CD8-positive, alpha-beta T cell (primary cell): ENCODE measurements at places on chromosomes 3 and 15.
A peak's percentile ranks its signal among the peaks of the same experiment; 100 is the strongest.

GRCh38 chr3:126971891-126972351 is 11.0 kb upstream of the PLXNA1 start:
- no peak for DNase-seq

- DNase-seq = no peak
These were observed 63.2 kb upstream of the MNS1 start for GRCh38 chr15:56528136-56528535.

DNA sequence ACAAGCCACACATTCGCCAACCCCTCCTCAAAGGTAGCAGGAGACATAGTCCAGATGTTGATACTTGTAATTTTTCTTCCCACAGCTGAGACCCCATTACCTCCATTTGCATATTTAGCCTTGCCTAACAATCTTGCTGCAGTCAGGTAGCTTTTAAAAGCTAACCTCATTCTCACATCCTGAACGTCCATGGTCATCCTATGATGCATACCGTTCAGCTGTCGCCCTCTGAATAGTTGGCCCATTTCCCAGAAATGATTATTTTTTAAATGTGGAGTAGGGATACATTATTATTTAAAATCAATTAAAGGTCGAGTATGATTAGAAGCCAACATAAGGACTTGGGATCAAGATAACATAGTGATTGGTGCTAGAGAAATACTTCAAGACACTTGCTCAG is 165.0 kb downstream of the MEX3B start:
- no peak for DNase-seq

DNA sequence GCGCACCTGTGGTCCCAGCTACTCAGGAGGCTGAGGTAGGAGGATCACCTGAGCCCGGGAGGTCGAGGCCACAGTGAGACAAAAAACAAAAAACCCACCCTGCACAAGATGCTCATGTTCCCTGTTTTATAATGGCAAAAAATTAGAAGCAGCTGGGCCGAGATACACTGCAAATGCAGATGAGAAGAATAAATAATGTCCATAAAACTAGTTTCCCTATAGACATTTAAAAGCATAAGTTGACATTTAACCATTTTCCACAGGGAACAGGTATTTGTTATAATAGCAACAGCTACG is 537 bp upstream of the SCAP start:
- DNase-seq = no peak

- no peak for DNase-seq
These were observed 247.8 kb downstream of the FAM43A start for GRCh38 chr3:194933465-194933864.

- no peak for DNase-seq
These were observed 422.9 kb upstream of the GRM7 start for GRCh38 chr3:6438031-6438430.

GRCh38 chr3:120227710-120228347 is 57.2 kb downstream of the GPR156 start:
- DNase-seq = no peak

DNA sequence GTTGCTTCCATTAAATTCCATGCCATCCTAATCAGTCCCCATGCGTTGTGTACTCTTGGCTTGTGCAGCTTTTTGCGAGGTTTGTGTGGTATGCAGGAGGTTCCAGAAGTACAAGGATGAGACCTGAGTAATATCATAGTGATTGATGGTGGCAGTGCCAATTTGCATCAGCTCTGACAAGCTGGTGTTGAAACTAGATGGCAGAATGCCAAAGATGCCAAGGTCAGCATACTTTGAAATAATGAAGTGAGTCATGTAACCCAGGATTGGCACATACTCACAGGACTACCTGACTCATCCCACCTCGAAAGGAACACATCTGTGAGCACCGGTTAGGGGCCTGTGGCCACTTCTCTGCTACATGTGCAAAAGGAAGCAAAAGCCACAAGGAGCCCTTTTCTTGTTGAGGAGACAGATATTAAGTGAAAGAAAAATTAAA is 14.3 kb downstream of the KAT2B start:
- peak; percentile 81 for DNase-seq
